ENCODE measurements at places on chromosomes 7 and 10.

DNA sequence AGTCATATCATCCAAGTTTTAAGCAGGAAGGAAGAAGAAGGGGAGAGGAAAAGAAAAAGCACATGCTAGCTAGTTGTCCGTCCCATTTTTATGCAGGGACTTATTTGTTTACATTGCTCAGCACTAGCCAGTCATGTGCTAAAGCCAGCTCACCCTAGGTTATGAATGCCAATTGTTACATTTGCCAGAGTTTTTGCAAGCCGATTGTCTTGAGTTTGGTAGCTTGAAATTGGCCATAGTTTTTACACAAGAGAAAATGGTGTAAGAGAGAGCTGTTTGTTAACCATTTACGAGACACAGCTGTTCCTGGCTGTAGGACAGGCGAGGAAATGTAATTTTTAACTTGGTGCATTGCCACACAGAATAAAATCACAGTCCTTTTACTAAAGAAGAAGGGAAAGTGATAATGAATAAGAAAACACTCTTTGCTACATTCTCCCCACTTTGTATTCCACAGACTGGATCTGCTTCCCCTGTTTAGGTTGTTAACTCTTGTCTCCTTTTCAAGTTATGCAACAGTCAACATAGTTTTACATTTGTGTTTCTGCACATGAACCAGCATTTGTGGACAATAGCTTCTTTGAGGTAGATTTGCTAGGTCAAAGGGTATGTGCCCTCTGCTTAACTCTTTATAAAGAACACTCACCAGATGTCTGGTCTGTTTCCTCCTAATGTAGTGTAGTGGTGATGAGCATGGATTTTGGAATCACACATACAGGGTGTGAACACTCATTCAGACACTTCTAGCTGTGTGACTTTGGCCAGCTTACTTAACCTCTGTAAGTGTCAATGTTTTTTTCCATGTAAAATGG is 357.2 kb downstream of the LRMDA start:
- DNase-seq = no peak

DNA sequence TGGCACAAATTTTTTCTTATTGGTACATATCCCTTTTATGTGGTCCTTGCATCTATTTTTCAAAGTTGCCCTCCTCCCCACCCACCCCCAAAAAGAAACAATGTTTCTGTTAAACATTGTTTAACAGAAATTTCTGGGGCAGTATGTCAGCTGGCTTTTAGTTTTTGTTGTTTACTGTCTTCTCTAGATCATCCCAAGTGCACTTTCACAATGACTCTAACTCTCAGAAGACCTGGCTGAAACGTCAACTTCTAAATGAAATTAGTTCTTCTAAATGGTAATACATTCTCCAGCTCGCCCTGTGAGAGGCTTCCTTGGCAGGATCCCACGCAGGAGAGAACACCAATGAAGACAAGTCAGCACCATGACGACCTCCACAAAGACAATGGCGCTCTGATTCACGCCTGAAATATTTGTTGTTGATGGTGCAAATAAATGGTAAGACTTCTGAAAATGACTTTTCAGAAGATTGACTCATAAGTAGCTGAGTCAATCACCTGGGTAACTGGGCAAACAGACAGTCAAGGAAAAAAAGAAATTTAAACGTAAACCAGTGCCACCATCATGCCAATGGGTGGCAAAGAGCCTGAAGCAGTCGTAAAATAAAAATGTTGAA is 293.7 kb downstream of the FZD1 start:
- DNase-seq = no peak

DNA sequence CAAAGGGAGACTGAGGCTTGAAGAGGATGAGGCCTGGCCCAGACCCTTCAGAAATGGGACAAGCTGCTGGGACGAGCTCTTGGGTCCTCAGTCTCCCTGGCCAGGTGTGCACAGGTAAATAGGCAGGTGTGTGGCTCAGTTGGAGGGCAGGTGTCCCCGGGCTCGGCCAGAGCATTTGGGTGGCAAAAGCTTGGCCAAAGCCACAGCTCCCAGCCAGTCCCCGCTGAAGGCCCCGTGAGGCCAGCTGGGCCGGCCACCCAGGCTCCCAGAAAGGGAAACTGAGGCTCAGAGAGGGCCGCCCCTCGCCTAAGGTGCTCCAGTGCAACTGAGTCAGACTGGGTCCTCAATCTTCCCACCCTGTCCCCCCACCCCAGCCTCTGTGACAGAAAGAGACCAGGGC is 37.3 kb downstream of the MICALL2 start:
- no peak for DNase-seq

DNA sequence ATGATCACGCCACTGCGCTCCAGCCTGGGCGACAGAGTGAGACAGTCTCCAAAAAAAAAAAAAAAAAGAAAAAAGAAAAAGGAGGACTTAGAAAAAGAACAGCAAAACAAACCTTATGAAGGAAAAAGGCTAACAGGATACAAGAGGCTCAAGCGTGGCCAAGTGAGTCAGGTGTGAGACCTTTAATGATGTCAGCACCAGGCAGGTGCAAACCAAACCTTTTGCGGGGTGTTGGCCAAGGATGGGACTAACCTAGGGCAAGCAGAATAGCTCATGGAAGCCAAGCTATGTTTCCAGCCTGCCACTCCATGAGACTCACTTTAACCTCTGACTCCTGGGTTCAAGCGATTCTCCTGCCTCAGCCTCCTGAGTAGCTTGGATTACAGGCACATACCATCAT is 11.3 kb upstream of the GNA12 start:
- DNase-seq = no peak

GRCh38 chr7:80105701-80106408 is 28.8 kb upstream of the GNAI1 start:
- DNase-seq = no peak

- no peak for DNase-seq
These were observed 51.4 kb upstream of the AOAH start for GRCh38 chr7:36775676-36776075.

GRCh38 chr10:878333-878759 is 53.2 kb downstream of the LARP4B start:
- DNase-seq = no peak

- peak; percentile 11 for DNase-seq
These were observed 8.9 kb upstream of the GRK5 start for GRCh38 chr10:119198438-119198837.

DNA sequence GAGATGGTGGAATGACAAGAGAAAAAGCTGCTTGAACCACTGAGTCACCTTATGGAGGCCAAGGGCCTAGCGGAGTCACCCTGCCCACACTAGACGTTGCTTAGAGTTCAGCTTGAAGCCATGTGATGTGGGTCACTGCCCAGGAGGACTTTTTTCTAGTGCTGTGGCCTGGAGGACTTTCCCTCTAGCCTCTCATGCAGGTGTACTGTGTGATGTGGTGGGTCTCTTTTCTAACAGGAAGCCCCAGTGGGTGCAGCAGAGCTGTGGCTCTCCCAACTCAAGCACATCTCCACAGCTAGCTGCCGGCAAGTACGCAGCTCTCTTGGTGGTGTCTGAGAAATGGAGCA is 13.6 kb downstream of the POR start:
- no peak for DNase-seq

DNA sequence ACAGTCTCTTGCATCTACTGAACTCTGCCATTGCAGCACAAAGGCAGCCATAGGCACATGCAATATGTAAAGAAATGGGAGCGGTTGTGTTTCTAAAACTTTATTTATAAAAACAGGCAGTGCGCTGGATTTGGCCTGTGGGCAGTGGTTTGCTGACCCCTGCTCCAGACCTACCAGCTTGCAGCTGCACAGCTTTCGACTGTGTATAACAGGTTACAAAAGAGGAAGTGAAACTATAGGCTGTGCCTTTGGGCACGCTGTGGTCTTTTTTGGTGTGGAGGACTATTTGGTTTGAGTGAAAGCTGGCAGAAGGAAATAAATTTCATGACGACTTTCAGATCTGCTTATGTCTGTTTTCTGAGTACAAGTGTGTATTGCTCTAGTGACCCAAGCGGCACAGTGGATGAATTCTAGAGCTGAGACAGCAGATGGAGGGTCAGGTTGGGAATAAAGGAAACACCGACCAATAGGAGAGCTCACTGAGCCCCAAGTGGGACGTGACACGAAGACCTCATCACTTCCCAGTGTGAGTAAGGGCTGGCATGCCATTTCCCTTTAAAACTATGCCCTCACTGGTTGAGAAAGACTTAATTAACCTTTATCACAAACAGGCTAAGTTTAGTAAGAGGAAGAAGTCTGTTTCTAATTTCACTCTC is 152.7 kb downstream of the ANK3 start:
- peak; percentile 29 for DNase-seq

- no peak for DNase-seq
These were observed 12.5 kb downstream of the SFRP5 start for GRCh38 chr10:97759158-97759887.

DNA sequence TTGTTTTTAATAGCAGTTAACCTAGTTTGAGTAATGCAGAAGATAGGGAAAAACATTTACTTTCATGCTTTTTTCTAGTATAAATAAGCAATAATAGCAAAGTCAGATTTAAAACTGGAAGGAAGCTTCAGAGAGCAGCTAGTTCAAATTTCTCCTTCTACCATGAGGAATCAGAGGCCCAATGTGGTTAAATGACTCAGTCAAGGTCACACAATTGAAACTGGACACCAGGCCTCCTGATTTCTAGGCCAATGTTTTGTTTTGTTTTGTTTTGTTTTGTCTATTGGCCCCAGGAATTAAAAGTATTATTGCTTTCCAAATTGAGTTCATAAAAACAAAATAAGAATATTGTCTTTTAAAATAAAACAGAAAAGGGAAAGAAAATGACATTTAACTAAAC is 122.3 kb downstream of the TRIL start:
- DNase-seq = no peak

DNA sequence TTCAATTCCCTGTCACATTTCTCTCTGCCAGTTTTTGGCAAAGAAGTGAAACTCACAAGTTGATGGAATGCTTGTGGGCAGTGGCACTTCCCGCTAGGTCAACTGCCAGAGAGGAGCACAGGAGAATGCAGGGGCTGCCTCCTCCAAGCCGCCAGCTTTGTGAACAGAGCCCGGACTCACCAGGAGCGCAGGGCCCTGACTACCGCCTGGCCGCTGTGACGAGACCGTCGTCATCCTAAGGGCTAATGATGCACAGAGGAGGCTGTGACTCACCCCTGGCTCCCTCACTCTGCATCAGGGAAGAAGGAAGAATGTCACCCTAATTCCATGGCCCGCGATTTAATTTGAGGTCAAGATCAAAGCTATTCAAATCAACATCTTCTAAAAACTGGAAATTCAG is 123.9 kb downstream of the TAX1BP1 start:
- peak; percentile 55 for DNase-seq

- no peak for DNase-seq
These were observed 50.6 kb upstream of the SRPK2 start for GRCh38 chr7:105439174-105439893.

DNA sequence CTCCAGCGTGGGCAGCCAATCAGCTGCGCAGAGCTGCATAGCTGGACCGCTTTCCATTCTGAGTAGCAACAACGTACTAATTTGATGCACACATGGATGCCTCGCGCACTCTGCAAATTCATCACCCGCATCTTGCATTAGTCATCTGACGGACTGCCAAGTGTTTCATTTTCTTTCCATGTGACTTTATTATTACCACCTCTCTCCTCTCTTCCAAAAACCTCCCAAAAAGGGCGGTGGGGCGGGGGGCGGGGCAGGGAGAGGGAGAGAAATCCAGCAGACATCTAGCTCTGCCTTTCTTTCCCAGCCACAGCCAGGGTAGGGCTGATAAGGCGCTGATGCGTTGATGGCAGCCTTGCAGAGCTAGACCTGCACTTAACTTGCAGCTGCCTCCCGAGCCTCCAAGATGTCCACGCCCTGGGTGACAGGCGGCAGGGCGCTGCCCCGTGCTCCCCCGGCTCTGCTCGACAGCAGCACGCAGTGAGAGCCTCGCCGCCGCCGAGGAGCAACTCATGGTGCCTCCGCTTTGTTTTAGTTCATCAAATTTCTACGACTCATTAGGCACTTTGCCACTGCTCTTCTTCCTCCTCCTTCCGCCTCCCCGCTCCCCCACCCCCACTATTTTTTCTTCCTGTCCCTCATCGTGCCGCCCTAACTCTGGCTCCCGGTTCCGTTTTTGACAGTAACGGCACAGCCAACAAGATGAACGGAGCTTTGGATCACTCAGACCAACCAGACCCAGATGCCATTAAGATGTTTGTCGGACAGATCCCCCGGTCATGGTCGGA is 147.3 kb downstream of the CELF2 start:
- peak; percentile 81 for DNase-seq
